ENCODE measurements at places on chromosomes 4 and X.

GRCh38 chr4:58515226-58515625 lies 1405.0 kb upstream of the IGFBP7 start:
- no peak overlapping the region for H3K27ac ChIP-seq
- no peaks in the 10 kb centered on the region for H3K27me3 ChIP-seq
- no peak overlapping the region for H3K4me3 ChIP-seq
- no peaks in the 10 kb centered on the region for H3K36me3 ChIP-seq
- no peak for DNase-seq
- no peaks in the 10 kb centered on the region for H3K4me1 ChIP-seq

DNA sequence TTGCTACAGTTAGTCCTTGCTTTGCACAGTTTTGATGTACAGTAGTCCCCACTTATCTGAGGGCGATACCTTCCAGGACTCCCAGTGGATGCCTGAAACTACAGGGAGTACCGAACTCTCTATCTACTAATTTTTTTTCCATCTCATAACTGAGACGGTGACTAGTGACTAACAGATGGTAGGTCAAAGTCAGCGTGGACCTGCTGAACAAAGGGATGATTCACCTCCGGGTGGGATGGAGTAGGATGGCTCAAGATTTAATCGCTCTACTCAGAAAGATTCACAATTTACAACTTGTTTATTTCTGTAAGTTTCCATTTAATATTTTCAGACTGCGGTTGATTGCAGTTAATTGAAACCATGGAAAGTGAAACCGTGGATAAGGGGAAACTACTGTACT lies 655.8 kb downstream of the ZNF674 start:
- H3K27me3 ChIP-seq, result no peaks in the 10 kb centered on the region
- no peak overlapping the region for H3K27ac ChIP-seq
- H3K4me1 ChIP-seq, result no peaks in the 10 kb centered on the region
- no peaks in the 10 kb centered on the region for H3K36me3 ChIP-seq

- H3K4me1 ChIP-seq, result no peaks in the 10 kb centered on the region
- no peaks in the 10 kb centered on the region for H3K27me3 ChIP-seq
- peaks cover 10% of the 10 kb centered on the region for H3K36me3 ChIP-seq
- no peak overlapping the region for H3K27ac ChIP-seq
- no peak for DNase-seq
- H3K4me3 ChIP-seq, result no peak overlapping the region
These were observed 180.7 kb upstream of the PGRMC2 start for GRCh38 chr4:128468123-128468989.

GRCh38 chr4:147123146-147123545 lies 177.5 kb upstream of the TTC29 start:
- no peak overlapping the region for H3K27ac ChIP-seq
- no peak for DNase-seq
- no peak overlapping the region for H3K4me3 ChIP-seq
- H3K36me3 ChIP-seq, result no peaks in the 10 kb centered on the region

DNA sequence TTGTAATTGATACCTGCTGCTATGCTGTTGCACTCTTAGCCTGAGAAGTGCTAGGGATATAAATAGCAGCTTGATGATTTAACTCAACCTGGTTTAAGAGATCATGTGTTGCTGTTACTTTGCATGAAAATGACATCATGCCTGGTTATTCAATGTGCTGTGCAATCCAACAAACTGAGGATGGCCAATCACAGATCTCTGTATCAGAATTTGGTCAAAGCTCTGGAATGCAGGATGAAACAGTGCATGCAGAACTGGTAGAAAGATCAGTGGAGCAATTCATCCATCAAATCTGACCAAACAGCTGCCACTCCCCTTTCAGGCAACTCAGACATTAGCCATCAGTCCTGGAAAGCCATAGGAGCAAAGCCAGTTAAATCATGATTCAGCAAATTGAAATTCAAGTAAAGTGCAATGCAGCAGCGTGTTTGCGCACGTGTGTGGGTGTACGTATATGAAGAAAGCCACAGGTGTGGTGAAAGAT lies 160.3 kb upstream of the RASGEF1B start:
- no peak for DNase-seq
- no peak overlapping the region for H3K4me3 ChIP-seq
- H3K4me1 ChIP-seq, result peaks cover 34% of the 10 kb centered on the region
- H3K36me3 ChIP-seq, result no peaks in the 10 kb centered on the region
- no peak overlapping the region for H3K27ac ChIP-seq

DNA sequence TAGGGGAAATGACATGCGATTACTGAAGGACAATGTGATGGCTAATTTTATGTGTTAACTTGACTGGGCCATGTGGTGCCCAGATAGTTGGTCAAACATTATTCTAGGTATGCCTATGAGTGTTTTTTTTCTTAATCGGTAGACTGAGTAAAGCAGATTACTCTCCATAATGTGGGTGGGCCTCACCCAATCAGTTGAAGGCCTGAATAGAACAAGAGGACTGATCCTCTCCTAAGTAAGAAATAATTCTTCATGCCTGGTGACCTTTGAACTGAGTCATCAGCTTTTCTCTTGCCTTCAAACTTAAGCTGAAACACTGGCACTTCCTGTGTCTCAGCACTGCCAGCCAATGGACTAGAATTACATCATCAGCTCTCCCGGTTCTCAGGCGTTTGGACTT lies 164.0 kb upstream of the FGF13 start:
- H3K4me1 ChIP-seq, result no peaks in the 10 kb centered on the region
- DNase-seq, result no peak

DNA sequence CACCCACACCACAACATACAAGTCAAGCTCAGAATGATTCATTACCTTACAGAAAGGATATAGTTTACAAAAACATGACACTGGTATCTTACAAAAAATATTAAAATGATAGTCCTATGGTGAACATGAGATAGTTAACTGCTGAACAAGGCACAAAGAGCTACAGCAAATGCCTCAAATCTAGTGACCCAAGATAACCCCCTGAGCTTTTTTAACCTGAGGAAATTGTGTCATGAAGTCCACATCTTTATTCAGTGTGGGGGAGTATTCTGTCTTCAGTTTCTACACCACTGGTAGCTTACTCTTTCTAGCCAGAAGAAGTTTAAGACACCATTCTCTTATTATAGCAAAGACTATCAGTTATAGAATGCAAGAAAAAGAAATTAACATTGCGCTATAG lies 218.7 kb downstream of the MAPK10 start:
- DNase-seq, result no peak
- peaks cover 4% of the 10 kb centered on the region for H3K27me3 ChIP-seq
- H3K27ac ChIP-seq, result no peak overlapping the region

DNA sequence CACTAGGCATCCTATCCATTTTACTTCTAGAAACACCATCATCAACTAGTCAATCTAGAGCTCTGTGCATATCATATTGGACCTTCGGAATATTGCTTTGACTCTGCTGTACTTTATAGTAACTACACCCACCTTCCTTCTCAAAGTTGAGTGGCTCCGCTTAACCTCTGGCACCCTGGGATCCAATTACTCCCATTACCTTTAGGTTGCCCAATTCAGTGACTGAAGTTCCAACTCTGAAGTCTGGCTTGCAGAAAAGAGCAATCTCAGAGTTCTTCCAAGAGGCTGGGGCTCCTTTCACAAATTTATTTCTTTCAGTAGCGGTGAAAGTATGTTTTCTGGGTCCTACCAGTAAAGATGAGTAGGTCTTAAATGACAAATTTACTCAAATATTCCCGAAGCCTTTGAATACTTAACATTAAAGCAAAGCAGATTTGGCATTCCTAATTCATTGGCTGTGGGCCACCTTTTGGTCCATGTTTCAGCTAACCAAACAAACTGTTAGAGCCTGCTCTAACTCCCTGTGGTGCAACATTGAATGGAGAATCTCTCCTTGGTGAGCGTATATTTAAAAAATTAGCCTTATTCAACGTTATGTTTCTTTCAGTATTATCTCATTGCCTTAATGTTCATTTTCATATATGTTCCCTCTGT lies 1215.8 kb downstream of the RAPGEF2 start:
- no peak overlapping the region for H3K4me3 ChIP-seq
- H3K36me3 ChIP-seq, result no peaks in the 10 kb centered on the region
- H3K4me1 ChIP-seq, result no peaks in the 10 kb centered on the region
- H3K27me3 ChIP-seq, result no peaks in the 10 kb centered on the region
- no peak overlapping the region for H3K27ac ChIP-seq

GRCh38 chr4:137226900-137227299 lies 305.4 kb downstream of the PCDH18 start:
- H3K4me3 ChIP-seq, result no peak overlapping the region
- no peak for DNase-seq
- H3K27me3 ChIP-seq, result no peaks in the 10 kb centered on the region
- H3K4me1 ChIP-seq, result no peaks in the 10 kb centered on the region
- H3K27ac ChIP-seq, result no peak overlapping the region
- H3K36me3 ChIP-seq, result no peaks in the 10 kb centered on the region

Data from naive thymus-derived CD8-positive, alpha-beta T cell (primary cell).